T follicular helper cell (primary cell): ENCODE measurements at places on chromosomes 3 and 15.

DNA sequence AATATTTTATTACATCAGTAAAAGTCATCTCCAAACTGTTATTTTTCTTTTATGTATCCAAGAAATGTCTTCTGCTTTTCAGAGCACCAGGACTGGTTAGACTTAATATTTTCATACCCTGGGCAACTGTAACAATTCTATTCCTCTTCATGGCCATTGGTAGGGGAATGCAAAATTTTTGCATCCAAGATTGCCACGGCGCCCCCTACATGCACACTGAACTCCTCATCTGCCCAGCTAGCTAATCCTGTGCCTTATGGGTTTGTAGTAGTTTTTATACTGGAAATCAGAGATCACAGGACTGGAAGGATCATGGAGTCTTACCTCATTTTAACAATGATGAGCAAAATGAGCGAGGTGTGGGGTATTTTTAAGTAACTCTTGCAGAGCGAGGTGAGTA, 74.2 kb downstream of the CRTC3 start:
- no peak for DNase-seq

DNA sequence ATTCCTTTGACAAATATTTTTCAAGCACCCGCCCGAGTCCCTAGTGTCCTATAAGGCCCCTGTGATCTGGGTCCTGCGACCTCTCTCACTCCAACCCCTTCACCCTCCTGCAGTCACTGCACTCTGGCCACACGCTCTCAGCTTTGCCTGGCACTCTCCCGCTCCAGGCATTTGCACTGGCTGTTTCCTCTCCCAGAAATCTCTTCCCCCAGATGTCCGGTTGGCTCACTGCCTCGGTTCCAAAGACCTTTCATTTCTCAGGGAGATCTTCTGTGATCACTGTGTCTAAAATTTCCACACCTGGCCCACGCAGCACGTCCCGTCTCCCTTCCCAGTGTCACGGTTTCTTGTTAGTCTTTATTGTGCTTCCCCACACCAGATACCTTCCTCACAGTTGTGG, 97.4 kb downstream of the WNT7A start:
- DNase-seq, result no peak

DNA sequence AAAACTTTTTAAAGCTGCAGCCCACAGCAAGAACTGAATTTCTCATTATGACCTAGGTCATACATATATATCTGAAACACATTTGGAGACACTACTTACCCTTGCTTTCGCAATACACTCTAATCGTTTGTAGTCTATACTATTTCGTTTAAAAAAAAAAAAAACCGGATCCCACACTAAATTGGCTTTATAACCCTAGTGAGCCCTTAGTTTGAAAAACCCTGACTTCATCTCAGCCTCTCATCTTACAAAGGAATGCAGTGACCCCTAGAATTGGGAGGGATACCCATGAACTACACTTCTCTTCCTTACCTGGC, 4.2 kb downstream of the RARRES1 start:
- no peak for DNase-seq

DNA sequence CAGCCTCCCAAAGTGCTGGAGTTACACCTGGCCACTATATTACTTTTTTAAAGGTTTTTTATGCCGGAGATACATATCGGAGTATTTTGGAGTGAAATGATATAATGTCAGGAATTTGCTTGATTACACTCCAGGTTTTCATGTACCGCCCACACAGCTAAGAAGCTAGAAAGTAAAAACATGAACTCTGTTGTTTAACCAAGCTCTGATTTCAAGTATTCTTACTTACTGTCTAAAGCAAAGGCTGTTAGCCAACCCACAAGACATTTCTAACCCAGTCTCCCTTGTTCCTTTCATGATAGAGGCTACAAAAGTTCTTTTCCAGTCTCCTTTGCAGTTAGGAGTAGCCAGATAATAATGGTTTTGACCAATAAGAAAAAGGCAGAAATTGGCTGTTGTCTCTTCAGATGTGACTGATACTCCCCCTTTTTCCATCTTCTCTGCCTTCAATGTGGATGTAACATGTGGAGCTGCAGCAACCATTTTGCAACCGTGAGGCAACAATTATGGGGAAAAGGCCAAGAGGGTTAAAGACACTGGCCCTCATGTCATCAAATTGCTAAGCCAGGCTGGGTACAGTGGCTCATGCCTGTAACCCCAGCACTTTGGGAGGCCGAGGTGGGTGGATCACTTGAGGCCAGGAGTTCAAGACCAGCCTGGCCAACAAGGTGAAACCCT, 6.1 kb upstream of the CP start:
- no peak for DNase-seq

DNA sequence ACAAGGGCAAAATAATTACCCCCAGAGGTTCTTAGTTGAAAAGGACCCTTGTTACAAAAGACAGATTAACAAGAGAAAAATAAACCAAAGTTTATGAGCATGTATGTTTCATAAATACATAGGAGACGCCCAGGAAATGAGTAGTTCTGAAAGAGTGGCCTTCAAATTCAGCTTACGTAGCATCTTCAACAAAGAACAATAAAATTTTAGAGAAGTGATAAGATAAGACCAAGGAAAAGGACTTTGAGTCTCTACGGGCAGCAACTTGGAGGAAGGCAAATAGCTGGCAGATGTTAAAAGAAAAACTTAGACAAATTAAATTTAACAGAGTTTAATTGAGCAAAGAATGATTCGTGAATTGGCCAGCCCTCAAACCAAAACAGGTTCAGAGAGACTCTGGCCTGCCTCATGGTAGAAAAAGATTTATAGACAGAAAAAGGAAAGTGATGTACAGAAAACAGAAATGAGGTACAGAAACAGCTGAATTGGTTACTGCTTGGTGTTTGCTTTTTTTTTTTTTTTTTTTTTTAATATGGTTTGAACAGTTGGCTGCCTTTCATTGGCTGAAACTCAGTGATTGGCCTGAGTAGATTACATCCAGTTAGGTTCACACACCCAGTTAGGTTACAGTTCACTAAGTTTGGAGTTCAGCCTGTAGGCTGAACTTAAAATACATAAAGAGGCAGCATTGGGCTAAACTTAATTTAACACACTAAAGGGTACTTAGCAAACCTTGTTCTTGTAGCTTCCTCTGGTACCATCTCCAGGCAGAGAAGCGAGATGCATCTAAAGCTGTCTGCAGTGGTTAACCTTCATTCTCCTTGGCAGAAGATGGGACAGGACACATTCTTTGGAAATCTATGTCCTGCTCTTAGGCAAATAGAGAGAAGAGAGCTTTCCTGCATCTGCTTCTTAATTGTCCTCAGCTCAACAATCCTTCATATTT, 23.2 kb downstream of the C2CD4B start:
- no peak for DNase-seq

GRCh38 chr15:40927495-40927872, 1.7 kb upstream of the DLL4 start:
- no peak for DNase-seq

- no peak for DNase-seq
Observed at GRCh38 chr3:64318001-64318400, 92.7 kb upstream of the PRICKLE2 start.

- no peak for DNase-seq
Observed at GRCh38 chr3:32817257-32817557, 590 bp upstream of the TRIM71 start.

DNA sequence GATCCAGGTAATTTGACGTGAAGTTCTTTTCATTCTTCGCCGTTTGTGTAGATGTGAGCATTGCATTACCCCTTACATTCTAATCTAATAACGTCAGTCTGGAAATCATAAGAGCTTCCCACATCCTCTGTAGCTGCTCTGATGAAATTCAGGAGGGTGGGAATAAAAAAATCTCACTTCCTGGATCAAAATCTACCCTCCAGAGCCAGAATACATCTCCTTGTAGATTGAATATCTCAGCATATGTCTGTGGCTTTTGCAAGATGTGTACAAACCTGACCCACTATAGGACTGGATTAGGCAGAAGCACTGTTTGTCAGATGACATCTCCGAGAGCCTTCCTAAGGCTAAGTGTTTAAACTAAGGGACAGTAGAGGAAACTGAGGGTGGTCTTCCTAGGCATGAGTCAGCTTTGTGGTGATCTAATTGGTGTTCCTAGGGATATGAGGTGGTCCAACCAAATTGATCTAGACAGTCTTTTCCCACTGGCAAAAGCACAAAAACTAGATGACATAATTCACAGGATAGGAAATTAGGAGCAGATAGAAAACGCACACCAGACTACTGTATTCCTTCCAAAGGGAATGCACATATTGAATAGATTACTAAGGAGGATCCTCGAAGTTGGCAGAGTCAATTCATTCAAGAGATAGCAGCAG, 216.3 kb upstream of the LRTM1 start:
- no peak for DNase-seq

- DNase-seq, result no peak
Observed at GRCh38 chr3:79928687-79929408, 161.1 kb upstream of the ROBO1 start.

- DNase-seq, result no peak
Observed at GRCh38 chr15:57910672-57911071, 154.8 kb downstream of the ALDH1A2 start.

- peak; percentile 42 for DNase-seq
Observed at GRCh38 chr3:172591876-172592771, 68.9 kb upstream of the TNFSF10 start.

GRCh38 chr15:69668039-69668705, 215.6 kb downstream of the RPLP1 start:
- no peak for DNase-seq

GRCh38 chr15:96896766-96897165, 566.3 kb downstream of the NR2F2 start:
- no peak for DNase-seq

GRCh38 chr3:157718800-157719199, 215.6 kb upstream of the VEPH1 start:
- no peak for DNase-seq

DNA sequence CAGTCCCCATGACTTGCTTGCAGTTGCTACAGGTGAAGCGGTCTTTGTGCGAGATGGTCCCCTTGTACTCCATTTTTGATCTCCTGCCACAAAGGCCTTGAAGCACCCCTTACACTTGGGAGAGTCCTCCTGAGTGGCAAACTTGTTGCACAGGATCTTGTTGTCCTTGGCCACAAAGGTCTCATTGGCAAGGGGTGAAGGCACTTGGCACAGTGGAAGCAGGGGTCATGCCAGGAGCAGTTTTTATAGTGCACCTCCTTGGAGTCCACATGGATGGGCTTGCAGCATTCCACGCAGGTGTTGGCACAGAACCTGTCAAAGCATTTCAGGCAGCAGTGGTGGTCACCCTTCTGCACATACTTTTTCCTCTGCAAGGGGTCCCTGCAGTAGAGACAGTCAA, 20.3 kb upstream of the SEC62 start:
- no peak for DNase-seq

DNA sequence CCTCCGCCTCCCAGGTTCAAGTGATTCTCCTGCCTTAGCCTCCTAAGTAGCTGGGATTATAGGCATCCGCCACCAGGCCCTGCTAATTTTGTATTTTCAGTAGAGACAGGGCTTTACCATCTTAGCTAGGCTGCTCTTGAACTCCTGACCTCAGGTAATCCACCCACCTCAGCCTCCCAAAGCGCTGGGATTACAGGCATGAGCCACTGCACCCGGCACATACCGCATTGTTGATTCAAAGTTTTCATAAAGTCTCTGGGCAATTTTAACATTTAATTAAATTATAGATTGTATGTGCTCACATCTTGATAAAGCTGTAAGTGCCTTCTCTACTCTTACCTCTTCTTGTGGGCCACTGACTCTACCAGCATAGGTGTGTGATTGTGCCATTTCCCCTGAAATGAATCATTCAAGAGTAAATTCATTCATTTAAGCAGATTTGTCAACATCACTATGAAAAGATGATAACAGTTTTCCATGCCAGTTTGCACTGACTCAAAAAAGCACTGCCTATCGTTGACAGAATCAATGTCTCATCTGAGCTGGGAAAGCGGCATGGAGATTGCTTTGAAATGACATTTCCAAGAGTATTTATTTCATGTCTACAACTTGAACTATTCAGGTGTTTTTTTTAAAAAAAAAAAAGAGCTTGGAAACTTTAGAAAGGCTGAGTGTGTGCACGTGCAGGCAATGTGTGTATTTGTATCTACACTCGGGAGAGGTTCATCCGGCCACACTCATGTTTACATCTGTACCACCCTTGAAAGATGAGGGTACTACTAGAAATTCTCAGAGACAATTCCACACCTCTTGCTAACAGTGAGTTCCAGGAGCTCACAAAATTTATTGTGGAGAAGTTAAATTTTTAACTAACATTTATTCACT, 3.5 kb downstream of the BCL2A1 start:
- DNase-seq, result no peak

DNA sequence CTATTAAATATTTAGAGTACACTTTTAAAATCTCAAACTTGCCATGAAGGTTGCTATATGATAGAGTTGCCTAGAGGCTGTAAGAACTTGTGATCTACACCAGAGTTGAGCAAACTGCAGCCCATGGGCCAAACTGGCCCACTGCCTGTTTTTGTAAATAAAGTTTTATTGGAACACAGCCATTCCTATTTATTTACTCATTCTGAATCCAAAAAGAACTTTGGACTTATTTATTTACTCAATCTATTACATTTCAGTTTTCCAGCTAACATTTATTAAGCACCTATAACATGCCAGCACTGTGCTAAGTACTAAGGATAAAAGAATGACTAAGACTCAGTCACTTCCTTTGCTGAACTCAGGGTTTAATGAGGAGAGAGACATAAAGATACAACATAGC, 403.6 kb downstream of the ERC2 start:
- no peak for DNase-seq

DNA sequence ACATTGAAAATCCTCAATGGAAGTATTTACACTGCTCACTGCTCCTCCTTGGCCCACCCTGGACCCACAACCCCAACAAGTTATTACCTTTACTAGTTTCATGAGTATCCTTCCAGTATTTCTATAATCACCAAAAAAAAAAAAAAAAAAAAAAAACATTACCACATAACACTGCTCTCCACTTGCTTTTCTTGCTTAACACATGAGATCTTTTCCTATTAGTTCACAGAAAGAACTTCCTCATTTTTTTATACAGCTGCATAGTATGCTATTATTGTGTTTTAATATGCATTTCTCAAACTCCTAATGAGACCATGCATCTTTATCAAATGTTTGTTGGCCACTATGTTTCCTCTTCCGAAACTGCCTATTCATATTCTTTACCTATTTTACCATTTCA, 14.6 kb downstream of the GABPB1 start:
- no peak for DNase-seq

DNA sequence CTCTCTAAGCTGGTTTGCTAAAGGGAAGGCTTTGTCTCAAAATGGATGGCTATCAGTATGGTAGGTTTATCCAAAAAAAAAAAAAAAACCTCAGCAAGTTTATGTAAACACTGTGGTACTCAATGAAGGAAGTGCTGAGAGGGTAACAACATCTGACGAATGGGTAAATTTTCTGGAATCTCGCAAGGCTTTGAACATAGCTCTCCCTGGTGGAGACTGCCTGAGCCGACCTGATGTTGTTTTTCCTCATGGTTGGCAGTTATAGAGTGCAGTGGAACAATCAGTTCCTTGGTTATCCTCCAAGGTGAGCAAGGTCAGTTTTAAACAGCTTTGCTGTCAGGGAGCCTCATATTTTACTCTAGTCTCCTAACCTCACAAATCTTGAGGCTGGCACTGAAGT, 94.6 kb downstream of the ZPLD1 start:
- DNase-seq, result no peak

- DNase-seq, result peak; percentile 51
Observed at GRCh38 chr15:45635191-45635638, 386 bp downstream of the SQOR start.

GRCh38 chr3:188979669-188980310, 192.0 kb upstream of the TPRG1 start:
- DNase-seq, result no peak
